NK-92 treated with Interleukin-12 subunit alpha and Interleukin-12 subunit beta, amount 100 ng/mL, for 24 hours (cell line): ENCODE measurements at places on chromosomes 11 and 22.

DNA sequence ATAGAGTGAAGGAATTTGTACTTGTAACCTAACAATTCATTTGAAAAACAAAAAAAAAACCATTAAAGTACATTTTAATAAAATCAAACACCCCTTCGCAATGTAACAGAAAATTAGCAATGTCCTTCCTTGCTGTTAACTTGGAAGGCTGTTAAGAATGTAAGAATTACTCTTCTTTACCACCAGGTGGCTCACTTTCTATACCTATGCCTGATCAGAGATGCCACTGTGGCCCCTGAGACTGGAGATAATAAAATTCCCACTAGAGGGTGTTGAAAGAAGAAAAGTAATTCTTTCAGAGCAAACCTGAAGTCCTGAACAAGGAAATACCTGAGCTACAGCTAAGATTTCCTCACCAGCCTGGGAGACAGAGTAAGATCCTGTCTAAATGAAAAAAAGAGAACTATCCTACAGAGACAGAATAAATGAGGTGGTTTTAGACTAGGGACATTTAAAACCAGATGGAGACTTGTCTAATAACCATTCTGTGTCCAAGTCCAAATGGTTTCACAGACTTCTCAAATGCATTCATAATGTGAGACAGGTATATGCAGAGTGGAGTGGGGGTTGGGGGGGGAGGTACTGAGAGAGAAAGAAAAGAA is 1089.3 kb downstream of the FAM181B start:
- no peak for DNase-seq

- DNase-seq: no peak
These were observed 21.0 kb downstream of the MAFF start for GRCh38 chr22:38222797-38223119.

- no peak for DNase-seq
These were observed 1473.5 kb upstream of the TENM4 start for GRCh38 chr11:80914311-80914710.

DNA sequence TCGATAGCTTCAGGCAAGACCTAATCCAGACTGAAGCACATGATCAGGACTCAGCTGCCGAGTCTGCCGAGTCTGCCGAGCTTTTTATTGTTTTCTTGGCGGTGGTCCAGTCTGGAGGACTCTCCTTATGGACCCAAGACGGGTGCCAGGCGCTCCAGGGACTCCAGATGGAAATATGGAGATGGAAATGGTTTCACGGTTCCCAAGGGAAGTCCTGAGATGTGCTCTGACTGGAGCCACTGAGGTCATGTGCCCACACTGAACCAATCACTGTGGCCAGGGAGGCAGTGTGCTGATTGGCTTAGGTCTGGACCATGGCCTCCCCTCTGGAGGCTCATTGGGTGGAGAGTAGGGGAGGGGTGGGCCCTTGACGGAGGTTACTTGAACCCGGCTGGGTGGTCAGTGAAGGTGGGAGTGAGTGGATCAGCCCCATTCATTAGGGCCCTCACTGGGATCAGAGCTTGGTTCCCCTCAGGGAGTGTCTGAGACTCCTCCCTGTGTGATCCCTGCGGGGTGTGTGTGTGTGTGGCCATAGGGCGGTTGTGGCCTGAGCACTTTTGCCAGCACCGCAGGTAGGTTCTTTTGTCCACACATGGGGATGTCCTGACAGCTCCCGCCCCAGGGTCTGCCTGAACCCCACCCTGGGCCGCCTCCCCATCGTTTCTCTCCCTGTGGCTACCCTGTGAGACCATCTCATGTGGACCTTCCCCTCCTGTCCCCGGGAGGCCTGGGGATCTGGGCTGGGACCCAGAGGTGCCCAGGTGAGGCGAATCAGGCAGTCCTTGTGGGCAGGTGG is 14.0 kb downstream of the RPS6KA4 start:
- DNase-seq: no peak

DNA sequence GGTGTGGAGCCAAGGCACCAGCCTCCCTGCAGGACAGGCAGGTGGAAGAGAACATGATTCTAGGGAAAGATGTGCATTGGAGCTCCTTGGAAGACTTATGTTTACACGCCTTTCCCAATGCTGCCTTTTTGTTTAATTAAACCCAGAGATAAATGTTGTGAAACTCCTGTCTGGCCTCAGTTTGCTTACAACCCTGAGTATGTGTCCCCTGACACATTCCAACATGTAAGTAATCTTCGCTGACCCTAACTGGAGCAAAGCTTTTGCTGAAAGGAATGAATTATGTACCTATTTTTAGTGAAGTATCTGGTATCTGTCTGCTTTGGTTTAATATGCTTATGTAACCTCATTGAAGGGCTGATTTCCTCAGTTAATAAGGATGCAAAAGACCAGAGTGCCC is 56.7 kb downstream of the APIP start:
- DNase-seq: no peak

DNA sequence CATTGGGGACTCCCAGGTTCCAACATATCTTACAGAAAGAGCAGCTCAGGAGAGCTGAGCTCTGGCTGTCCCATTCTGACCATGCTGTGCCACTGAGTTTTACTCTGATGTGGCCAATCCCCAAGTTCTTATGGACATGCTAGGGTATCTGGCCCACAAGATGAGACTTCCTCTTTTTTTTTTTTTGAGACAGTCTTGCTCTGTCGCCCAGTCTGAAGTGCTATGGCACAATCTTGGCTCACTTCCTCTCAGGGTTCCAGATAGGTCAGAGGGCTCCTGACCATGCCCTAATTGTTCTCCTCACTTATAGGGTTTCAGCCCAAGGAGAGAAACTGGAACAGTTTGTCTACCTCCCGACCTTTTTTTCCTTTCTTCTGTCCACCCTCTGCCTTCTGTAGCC is 152.3 kb upstream of the CCDC90B start:
- DNase-seq: no peak

DNA sequence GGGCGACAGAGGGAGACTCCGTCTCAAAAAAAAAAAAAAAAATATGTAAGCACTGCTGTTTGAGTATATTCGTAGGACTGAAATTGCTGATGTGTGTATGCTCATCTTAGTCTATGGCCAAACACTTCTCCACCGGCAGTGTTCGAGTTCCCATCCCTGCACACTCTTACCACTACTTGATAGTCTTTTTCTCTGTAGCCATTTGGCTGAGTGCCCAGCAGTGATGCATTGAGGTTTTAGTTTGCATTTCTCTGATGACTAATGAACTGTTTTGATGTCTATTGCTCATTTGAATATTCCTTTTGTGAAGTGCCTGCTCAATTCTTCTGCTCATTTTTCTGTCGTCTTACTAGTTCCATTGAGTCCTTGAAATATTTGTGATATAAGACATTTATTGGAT is 1.9 kb downstream of the TIRAP start:
- no peak for DNase-seq

DNA sequence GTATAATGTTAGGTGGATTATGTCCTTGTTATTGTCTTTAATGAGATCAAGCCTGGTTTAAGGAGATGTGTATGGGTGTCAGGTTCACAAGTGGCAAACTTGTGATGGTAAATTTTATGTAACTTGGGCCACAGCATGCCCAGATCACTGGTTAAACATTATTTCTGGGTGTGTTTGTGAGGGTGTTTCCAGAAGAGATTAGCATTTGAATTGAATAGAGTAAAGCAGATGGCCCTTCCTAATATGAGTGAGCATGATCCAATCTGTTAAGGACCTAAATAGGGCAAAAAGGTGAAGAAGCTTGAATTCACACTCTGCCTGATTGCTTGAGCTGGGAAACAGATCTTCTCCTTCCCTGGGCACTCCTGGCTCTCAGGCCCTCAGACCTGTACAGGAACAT is 20.7 kb downstream of the OR5B21 start:
- no peak for DNase-seq

DNA sequence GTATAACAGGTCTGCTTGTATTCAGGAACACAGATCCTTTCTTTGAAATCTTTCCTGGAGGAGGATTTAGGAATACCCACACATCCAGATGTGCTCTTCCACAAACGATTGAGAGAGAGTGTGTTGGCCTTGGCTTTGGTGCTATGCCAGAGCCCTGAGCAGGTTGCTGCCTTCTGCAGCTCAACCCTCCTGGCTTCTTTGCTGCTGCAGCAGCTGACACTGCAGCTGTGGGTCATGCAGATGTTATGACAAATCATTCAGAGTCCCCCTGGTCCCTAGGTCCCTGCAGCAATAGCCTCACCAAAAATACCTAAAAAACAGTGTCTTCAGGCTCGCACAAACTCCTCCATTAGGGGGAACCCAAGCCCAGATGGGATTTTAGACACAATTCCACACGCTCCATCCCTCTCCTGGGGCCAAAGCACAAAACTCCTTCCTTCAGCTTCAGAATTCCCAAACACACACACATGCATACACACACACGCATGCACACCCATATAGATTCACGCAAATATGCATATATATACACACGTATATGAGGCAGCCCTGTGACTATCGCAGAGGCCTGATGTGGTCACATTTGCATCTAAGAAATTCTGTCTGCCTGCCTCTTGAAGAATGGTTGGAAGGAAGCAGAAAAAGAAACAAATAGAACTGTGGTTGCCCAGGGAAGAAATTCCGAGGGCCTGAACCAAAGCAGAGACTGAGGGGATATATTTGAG is 35.4 kb downstream of the SLN start:
- DNase-seq: no peak

DNA sequence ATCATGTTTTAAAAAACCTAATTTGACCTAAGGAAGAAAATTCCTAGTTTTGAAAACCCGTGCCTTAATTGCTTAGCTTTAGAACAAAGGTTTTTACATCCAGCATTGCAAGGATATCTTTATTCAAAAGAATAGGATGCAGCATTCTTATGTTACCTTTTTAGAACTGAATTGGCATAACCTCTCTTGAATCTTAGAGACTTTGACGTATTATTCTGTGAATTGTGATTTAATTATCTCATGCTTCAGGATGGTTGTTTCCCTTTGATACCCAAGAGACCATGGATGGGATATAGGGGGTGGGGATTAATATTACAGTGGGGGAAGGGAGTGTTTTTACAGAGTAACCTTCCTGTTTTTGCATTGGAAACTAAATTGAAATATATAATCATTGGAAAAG is 49.4 kb downstream of the ARHGEF12 start:
- DNase-seq: no peak

GRCh38 chr22:27063406-27063805 is 406.0 kb downstream of the MIAT start:
- no peak for DNase-seq

DNA sequence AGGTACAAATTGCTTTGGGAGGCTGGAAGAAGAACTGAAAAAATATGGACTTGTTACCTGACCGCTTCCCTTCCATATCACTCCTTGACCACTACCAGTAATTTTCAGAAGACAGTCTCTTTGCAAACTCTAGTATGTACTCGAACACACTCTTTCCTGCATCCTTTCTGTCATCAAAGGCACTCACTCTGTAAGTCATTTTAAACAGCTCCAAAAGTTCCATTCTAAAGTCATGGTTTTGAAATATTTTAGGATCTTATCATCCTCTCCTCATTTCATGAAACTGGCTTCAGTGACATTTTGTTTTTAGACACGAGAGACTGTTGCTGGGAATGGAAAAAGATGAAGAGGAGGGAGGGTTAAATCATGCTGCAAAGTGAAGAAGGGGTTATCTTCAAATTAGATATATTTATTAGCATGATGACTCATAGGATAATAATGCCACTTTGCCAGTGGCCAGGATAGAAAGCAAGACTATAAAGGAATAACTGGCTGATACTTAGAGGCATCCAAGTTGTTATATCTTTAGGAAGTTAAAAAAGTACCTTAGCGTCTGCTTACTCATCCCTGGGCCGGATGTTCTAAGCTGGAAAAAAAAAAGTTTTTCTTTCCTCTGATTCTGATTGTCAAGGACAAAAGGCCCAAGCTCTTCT is 549.3 kb downstream of the METTL15 start:
- no peak for DNase-seq

GRCh38 chr11:25991476-25991875 is 340.5 kb upstream of the ANO3 start:
- DNase-seq: no peak

DNA sequence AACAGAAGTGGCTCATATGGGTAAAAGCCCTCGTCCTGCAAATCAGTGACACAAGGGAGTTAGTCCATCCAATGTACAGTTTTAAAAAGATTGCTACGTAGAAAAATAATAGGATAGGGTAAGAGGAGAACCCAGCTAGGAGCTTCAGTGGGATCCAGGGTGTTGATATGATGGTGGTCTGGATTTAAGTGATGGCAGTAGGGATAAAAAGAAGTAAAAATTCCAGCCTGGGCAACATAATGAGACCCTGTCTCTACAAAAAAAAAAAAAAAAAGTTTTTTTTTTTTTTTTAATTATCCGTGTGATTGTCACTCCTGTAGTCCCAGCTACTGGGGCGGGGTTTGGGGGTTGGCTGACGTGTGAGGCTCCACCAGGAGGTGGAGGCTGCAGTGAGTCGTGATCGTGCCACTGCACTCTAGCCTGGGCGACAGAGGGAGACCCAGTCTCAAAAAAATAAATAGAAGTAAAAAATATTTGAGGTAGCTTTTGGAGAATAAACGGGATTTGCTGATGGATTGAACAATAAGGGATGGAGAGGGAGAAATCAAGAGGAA is 7.0 kb upstream of the L3MBTL2 start:
- no peak for DNase-seq

- no peak for DNase-seq
These were observed 11.4 kb downstream of the IGSF9B start for GRCh38 chr11:133945087-133945974.
